ENCODE measurements at places on chromosomes 3 and 15.
A peak's percentile ranks its signal among the peaks of the same experiment; 100 is the strongest.

DNA sequence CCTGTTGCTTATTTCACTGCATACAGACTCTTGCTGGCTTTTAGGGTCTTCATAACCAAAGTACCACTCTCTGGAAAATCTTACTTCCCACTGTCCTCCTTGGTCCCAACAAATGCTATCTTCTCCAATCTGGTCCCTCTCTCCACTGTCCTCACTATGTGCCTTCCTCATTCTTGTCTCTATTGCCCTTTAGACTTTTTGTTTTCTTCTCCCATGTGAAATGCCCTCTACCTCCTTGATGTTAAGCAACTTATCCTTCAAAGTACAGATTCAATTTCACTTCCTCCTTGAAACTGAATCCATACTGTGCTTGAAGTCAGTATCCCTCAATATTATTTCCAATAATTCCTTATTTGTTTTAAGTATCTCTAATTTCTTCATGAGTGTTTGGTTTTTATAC is 60.8 kb downstream of the CGGBP1 start:
- DNase-seq: no peak

- DNase-seq: no peak
These were observed 21.4 kb downstream of the SECISBP2L start for GRCh38 chr15:49024840-49025239.

- no peak for DNase-seq
These were observed 37.0 kb downstream of the PCNP start for GRCh38 chr3:101611023-101611422.

DNA sequence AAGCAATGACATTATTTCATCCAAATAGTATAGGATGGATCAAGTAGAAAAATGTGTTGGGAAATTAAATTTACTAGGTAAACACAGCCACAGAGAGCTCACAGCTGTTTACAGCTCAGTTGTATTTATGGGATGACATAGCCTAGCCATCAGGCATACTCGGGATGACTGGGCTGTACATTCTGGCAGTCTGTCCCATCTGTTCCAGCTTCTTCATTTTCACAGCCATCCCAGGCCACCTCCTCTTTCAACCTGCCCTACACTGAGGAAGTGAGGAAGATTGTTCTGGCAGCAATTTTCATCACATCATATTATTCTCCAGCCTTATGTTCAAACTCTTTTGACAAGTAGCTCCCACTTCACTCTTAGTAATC is 98.4 kb upstream of the PFN2 start:
- no peak for DNase-seq

- DNase-seq: no peak
These were observed at the start of gene PRR23A for GRCh38 chr3:139006051-139006716. Gene PRR23A, minus strand, starts transcription at chr3:139006268. Its CDS starts 0 bp downstream, at chr3:139006268.

DNA sequence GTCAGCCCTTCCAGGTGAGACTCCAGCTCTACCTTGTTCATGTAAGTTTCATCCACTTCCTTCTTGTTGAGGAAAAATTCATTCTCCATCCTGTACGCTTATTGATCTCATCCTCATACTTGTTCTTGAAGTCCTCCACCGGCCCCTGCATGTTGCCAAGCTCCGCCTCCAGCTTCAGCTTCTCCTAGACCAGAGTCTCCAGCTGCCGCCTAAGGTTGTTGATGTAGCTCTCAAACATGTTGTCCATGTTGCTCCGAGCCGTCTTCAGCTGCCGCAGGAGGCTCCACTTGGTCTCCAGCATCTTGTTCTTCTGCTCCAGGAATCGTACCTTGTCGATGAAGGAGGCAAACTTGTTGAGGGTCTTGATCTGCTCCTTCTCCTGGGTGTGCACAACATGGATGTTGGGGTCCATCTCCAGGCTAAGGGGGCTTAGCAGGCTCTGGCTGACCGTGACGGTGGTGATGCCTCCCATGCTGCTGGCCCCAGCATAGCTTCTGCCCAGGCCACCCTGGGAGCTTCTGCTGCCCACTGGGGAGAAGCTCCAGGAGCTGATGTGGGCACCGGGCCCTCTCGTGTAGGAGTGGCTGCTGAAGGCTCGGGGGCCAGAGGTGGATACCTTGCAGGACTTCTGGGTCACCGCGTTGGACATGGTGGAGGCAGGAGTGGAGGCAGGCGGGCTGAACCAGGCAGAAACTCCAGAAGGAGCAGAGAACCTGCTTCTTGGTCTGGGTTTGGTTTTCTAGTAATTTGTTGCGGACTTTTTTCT is 422.6 kb upstream of the ARPP21 start:
- DNase-seq: no peak

DNA sequence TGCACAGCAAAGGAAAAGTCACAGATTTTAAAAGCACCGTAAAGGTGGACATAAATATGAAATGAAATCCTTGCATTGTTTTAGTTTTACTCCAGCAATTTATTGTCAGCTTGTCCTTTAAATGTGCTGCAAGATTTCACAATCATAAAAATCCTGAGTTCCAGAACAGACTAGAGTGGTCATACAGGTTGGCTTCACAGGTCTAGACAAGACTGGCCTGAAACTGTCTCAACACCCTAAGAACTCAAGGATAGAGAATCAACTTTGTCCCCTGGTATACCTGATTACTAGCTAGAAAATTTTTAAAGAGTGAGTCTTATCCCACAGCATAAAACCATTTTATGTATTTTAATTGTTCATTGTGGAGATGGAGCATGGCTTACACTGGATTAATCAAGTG is 521.7 kb upstream of the MCTP2 start:
- DNase-seq: no peak

GRCh38 chr3:138467931-138468330 is 33.5 kb downstream of the ESYT3 start:
- no peak for DNase-seq

DNA sequence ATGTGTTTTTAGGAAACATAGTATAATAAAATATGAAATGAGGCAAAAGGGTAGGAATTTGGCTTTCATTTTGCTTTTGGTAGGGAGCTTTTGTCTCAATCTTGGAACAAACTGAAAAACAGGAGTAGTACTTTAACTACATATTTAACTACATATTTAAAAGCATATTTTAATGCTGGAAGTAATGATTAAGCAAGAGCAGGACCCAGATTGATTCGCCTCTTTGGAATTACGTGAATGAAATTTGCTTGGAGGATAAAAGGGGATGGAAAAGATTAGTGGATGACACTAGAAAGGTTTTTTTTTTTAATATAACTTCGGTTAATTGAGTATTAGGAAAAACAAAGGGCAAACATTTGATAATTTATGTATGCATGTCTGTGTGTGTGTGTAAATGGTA is 11.2 kb upstream of the TMEM212 start:
- DNase-seq: no peak

- DNase-seq: no peak
These were observed 150.3 kb downstream of the TLE3 start for GRCh38 chr15:69947394-69947793.

DNA sequence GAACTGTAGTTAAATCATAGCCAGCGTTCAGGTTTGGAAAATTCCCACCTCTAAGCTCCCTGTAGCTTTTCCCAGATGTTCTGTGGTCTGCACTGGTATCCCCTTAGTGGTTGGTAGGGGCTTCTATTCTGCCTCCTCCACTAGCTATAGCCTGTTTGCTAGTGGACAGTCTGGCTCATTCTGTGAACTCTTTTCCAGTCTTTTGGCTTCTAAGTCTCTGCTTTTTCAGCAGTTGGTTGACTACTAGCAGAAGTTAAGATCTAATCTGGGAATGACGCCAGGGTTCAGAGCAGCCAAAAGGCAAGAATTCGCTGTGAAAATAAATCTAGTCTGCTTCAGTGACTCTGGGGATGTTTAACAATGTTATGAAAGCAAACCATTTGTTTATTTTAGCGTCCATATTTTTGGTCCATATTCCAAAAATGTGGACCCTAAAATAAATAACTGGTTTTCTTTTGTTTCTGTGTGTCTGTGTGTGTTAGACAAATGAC is 73.7 kb upstream of the WDR72 start:
- DNase-seq: peak; percentile 68

DNA sequence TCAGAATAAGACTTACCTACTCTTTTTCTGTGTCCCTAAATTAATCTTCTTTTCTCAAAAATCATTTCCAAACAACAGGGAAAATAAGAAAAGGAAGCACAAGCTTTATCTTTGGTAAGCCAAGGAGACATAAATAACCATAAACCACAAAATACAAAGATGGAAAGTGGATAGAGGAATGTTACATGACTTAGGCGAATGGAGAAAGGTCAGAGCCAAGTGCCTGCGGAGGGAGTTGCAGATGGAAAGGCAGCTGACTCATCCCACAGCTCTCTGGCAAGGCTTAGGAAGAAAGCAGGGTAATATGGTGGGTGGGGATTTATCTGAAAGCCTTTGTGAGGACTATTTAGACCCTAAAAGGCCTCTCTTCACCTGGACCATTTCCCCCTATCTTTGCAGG is 72.8 kb downstream of the GALK2 start:
- no peak for DNase-seq

GRCh38 chr15:65072027-65072426 is 4.2 kb upstream of the RASL12 start:
- no peak for DNase-seq

- no peak for DNase-seq
These were observed 43.8 kb downstream of the IFT122 start for GRCh38 chr3:129483870-129484269.

DNA sequence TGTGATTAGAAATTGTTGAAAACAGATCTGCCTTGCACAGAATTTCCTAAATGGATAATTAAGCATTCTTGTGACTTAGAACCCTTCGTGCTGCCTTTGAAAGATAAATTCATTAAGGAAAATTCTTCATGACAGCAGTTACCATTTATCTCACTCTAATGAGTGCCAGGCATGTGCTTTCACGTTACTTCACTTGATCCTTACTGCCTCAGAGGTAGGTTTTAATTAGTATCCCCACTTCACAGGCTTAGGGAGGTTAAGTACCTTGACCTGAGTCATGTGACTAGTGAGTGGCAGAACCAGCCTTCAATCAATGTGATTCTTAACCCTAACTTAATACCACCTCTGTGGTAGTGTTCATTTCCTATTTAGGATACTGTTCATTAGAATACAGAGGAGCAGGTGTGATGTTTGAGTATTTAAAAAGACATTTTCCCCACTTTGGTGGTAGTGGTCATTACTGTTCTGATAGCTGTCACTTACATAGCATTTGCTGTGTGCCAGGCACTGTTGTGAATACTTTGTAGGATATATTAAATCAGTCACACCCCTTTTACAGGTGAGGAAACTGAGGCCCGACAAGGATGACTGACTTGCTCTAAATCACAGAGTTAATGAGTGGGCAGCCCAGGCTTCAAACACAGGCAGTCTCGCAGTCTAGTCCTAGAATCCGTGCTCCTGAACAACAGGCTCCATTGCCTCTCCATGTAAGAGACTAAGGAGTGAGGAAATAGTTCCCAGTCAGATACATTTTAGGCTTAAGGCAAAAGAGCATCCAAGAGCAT is 57.9 kb downstream of the RLBP1 start:
- DNase-seq: no peak

GRCh38 chr3:194517333-194517732 is 30.5 kb upstream of the ATP13A3 start:
- DNase-seq: no peak

Data from NCI-H1092 treated with DMSO at 0.1 percent for 48 hours (cell line).